ENCODE measurements at places on chromosomes 12 and 14.

DNA sequence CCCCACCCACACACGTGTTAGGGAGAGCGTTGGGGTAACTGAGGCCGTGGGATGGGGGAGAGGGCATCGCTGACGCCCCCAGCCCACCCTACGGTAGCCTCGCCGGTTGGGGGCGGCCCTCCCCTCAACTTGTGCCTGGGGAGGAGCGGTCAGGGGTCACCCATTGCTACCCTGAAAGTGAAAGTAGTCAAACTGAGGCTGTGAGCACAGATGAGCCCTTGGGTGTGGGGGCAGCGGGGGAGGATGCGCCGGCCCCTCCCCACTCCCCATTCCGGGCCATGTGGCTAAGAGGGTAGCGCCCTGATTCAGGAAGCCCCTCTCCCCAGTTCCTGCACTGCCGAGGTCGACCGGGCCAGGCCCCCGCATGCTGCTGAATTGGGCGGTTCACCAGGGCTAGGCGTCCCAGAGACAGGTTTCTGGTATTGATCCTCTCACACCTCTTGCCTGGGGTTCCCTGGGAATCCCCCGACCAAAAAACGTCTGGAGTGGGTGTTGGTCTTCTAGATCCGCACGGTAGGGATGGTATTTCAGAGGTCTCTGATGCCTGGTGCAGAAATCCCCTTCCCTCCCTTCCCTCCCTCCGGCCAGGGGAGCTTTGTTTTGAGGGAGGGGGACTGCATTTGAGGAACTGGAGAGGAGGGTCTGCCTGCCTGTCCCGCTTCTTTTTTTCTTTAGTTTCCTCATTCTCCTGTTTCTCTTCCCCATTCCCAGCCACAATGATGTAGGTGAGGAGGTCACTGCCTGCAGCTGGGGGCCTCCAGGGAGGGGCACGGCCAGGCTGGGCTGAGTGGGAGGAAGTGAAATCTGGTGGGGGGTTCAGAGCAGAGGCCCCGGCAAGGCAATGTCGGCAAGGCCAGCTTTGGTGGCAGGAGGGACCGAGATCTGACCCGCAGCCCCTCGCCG, 1.0 kb downstream of the SH2B3 start:
- DNase-seq: no peak

GRCh38 chr12:95385246-95386035, 88.5 kb upstream of the METAP2 start:
- DNase-seq: peak; percentile 8

- DNase-seq: no peak
Observed at GRCh38 chr12:92049403-92049802, 96.2 kb downstream of the BTG1 start.

DNA sequence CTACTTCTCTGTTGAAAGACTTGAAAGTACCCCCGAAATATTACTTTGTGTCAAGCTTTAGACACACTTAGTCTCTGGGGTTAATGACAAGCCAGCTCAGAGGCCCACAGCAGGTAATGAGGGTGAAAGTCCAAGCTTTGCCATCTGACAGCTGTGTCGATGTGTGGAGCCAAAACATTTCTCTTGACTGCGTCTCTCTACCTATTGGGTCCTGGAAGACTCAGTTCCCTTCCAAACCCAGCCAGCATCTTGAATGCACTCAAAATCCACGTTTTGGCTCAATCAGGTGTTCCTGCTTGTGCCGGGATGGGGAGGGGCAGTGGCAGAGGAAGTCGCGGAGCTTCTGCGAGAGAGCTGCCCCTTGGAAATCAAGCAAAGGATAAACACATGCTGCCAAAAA, 3.2 kb downstream of the PLXNC1 start:
- no peak for DNase-seq

- DNase-seq: no peak
Observed at GRCh38 chr14:57811998-57812546, 53.8 kb downstream of the SLC35F4 start.

- DNase-seq: no peak
Observed at GRCh38 chr12:93741659-93742109, 64.5 kb downstream of the CRADD start.

DNA sequence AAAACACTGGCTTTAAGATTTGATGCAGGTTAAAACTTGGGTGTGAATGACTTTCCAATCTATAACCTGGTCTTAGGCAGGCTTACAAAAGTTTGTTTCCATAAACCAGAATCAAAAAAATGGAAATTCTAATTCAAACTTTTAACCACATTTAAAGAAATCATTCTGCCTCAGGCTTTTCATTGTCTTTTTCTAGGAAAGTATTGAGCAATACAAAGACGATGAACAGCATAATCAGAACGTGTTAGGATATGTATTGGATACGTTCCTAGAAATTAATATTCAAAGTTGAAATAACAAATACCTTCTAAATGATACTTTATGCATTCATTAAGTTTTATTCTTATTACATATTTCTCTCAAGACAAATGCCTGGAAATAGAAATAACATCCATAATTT, 172.9 kb downstream of the CEP128 start:
- DNase-seq: no peak

GRCh38 chr12:63906876-63907275, 62.4 kb downstream of the SRGAP1 start:
- no peak for DNase-seq

DNA sequence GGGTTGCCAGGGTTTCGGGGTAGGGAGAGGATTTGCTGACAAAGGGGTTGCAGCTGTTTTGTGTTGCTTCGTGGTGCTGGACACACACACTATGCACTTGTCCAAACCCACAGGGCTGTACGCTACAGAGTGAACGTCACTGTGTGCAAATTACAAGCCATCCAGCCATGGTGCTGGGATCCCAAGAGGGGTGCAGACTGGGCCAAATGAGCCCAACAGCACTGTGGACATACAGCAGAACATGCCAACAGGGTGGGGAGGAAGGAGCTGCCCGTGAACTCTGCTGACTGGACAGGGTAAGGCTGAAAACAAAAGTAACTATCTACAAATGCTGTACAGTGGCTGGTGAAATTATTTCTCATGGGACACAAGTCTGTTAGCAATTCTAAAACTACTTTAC, 25.2 kb downstream of the POLE start:
- DNase-seq: no peak

DNA sequence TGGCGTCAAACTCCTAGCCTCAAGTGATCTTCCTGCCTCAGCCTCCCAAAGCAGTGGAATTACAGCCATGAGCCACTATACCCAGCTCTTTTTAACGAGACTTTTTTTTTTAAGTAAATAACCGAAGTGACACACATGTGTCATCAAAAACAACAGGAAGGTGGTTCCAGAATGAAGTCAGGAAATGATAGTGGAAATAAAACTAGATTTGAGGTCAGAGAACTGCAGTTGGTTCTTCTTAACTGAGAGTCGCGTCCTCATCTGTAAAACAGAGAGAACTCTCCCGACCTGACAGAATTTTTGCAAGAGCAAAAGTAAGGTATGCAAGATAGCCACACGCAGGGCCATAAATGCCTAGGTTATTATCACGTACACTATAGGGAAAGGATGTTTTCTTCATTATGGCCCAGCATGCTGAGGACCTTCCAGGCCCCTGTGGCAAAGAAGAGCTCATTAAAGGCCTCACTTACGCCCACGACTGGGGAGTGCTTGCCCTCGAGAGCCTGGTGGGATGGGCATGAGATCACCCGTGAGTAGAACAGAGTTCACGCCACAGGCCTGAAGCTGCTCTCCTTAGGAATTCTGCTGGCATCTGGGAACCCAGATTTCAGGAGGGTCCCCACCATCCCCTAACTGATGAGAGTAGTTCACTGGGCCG, 67.2 kb downstream of the SCARB1 start:
- DNase-seq: no peak

DNA sequence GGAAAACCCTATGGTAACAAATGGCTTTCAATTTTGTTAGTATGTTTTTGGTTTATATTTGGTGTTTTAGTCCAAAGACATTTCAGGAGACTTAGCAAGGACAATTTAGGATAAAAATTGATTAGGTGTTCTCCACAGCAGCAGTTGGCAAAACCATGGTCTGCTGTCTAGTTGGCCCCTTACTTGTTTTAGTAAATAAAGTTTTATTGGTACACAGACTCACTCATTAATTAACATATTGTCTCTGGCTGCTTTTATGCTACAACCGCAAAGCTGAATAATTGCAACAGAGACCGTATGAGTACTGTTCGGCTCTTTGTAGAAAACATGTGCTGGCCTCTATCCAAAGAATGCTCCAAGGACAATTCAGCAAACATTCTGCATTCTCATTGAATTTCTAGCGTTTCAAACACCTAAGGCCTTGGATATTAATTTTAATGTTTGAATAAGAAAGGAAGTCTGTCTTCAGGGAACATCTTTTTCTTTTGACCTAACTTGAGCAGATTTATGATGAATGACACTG, 77.7 kb downstream of the CCDC92 start:
- no peak for DNase-seq

GRCh38 chr14:58730792-58731464, 93.2 kb downstream of the DACT1 start:
- no peak for DNase-seq

GRCh38 chr12:6345319-6346091, 3.6 kb upstream of the TNFRSF1A start:
- DNase-seq: peak; percentile 93

DNA sequence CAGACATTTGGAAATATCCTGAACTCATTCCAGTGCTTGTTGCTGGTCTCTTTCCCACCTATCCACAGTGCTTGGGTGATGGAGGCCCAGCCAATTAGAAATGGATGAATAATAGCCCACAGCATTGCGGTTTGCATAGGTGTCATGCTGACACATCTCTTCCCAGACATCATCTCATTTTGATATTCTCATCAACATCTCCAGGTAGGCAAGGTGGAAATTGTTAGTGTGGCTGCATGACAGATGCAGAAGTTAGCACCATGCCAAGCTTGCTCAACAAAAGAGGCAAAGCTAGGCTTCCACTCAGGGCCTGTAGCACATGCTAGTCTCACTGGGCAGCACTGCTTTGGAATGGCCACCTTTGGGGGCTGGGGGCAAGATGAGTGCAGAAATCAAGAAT, 1118.9 kb downstream of the VRK1 start:
- no peak for DNase-seq

DNA sequence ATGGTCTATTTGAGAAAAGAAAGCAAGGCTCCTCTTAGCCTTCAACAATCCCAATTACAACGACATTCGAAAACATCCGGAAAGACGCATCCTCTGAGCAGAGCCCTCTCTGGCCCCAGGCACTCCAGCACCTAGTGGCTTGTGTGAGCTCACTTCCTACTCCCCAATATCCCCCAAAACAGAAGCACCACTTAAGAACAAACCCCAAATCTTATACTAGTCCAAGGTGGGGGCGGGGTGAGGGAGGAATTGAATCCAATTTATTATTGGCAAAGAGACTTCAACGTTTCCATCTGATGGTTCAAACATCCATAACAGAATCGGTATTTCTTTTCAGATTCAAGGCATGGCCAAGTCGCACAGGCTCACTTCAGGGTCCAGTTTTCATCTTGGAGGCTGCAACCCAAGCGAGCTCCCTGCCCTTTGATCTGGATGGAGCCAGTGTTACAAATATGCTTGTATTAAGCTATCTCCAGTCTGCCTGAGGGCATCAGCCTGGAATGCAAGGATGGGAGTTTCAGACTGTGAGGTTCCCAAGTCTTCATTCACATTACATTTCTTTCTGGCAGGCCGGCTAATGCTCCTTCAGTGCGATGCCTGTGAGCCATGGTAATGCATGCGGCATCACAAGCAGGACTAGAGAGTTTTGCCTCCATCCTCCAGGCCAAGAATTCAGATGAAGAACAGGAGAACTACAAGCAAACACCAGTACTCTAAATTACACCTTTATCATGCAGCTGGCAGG, 132.5 kb upstream of the FOXN3 start:
- no peak for DNase-seq

DNA sequence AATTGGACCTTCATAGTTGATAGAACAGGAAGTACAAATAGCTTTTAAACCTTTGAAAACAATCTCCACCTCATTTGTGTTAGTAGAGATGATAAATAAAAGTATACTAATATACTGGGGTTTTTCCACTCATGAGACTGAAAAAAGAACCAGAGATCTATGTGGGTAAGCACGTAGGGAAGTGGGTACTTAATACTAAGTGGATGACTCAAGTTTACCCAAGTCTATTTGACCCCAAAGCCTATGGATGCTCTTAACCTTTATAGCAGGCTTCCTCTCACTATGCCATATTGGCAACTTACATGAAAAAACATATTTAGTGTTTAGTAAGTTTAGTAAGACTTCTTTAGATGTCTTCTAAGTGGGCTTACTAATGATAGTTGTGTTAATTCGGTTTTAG, 49.2 kb upstream of the CHPT1 start:
- DNase-seq: no peak

- no peak for DNase-seq
Observed at GRCh38 chr14:24258548-24259265, 4.3 kb downstream of the TGM1 start.

DNA sequence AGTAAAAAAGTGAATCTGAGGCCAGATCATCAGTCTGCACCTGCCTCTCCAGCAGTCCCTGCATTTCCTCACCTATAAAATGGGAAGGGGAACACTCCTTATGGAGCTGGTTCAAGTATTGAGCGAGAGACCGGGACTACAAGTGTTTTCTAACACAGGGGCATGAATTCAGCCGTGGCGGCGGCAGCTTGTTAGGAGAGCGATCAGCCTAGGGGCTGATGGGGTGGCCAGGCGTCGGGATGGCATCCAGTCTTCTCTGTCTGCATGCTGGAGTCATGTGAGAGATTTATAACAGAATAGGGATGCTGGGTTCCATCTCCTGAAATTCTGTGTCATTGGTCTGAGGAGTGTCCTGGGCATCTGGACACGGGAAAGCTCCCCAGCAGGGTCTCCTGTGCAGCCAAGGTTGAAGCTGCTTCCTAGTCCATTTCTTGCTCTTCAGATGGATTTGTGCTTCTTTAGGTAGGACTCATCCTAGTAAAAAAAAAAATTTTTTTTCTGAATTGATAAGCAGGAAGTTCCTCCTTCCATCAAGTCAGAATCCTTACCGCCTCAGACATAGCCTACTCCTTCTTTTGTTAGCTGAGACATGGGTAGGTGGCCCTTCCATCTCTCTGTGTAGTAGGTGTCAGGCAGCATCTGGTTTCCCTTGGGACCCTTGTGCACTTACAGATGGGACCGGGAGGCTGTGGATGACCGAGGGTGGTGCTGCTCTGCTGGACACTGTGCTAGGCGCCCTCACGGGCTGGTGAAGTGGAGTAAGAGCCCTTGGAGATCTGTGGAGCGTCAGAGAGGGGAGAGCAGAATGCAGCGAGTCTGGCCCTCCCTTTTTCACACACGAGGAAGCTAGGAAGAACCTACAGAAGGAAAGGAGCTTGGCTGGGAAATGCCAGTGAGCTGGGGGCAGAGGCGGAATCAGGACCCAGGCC, 146.7 kb downstream of the TSPAN9 start:
- no peak for DNase-seq

GRCh38 chr12:32159925-32160324, 53.3 kb downstream of the BICD1 start:
- DNase-seq: no peak

GRCh38 chr14:83470466-83470865, 1936.8 kb upstream of the SEL1L start:
- DNase-seq: no peak
